NCI-H1105 (cell line): ENCODE measurements at places on chromosomes 1 and 21.

DNA sequence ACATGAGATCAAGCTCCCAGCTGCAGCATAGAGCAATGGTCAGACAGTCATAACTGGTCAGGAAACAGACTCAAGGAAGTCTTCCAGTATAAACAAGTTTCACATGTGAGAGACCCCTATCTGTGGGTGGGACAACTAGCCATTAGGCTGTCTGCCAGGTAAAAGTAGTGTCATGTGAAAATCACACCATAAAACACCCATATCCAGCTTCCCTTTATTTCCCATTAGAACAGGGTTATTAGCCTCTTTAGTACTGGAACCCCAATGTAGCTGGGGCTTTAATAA, 426.7 kb downstream of the KCNT2 start:
- DNase-seq: no peak

- no peak for DNase-seq
Measured at GRCh38 chr1:116465845-116466685, 93.0 kb downstream of the ATP1A1 start.

DNA sequence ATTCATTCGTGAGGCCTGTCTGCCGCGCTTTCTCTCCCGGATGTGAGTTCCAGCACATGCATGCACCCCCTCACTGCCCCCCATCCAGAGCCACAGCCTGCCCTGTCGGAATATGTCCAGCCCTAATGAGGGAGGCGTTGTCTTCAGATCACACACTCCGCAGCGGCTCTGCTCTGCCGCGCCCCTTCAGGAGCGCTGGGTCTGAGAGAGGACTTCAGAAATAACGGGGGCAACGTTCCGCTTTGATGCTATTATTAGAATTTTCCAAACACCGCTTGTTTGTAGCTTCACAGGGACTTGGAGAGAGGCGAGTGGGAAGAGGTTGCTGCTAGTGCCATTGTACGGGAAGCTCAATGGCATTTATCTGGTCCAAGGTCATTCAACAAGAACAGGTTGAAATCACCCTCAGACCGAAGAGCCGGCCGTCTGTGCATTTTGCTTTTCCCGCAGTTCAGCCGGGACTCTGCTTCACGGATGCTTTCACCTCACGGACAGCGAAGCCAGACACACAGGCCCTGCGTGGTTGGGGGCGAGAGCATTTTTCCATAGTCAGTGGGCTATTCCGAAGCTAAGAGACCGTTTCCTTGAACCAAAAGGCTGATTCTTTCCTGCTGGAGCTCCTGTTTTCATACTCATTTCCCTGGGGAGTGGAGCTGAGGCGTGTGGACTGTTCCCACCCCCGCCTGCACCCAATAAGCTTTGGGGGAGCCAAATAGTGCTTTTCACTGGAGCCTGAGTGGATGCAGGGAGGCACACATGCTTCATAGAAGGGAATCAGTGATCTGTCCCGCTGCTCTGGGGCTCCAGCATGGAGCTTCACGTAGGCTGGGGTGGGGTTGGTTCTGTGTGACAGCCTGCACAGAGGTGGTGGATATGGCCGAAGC, 69.7 kb downstream of the GALNT2 start:
- no peak for DNase-seq

DNA sequence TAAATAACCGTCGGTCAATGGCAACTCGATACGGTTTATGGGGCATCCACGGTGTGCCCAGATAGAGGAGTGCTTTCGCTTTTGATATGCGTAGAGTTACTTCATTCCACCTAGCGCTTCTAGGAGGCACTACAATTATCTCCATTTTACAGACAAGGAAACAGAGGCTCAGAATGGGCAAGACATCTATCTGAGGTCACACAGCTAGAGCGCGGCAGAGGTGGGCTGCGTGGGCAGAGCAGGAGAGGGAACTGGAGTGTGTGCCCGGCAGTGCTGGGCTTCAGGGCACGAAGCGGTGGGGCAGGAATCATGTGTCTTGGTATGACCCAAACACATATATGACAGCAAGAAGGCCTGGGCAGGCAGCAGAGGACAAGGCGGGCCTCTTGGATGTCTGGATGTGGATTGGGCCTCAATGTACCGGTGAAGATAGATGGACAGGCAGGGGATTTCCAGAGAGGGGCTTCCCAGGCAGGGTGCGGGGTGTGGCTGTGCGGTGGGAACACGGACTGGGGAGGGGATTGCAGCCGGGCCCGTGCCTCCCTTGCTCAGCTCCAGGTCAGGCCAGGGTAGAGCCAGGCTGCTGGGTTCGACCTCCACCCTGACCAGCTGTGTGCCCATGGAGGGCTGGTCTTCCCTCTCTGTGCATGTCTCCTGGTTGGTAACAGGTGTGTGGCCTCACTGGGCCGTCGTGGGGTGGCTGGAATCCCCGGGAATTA, 21.2 kb downstream of the TP73 start:
- no peak for DNase-seq
